ENCODE measurements at places on chromosomes 7 and 10.

DNA sequence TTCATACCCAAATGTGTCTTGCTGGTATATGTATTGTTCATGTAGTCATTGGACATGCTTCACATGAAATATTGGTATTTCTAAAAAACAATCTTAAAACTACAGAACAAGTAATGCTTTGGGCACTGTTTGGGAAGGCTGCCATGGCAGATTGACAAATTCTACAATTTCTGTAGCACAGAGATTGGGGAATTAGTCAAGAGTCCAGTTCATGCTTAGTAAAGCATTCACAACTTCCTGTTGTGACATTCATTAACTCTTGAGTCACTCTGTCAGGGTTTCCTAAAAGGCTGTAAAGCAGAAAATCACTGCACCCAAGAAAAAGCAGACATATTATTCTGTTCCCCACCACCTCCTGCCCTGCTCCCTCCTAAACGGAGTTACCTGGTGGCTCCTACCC lies 398.9 kb downstream of the PHTF2 start:
- no peak for DNase-seq

DNA sequence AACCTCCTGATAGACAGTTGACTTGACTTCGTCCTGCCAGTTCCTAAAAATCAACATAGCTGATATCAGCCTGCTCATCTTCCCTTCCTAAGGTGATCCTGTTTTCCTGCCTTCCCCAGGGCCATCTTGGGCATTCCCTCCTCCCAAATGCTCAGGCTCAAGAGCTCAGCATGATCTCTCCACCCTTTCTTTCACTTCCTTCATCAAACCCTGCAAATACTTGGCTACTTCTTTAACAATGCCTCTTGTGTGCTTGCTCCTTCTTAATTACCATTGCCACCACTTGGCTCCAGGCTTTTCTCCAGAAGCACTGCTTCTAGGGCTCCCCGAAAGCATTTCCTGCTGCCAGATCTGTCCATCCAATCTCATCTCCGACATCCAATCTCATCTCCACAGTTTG lies 7.3 kb downstream of the FSCN3 start:
- no peak for DNase-seq

GRCh38 chr7:54802841-54803240 lies 43.8 kb upstream of the SEC61G start:
- no peak for DNase-seq

GRCh38 chr10:43399320-43400310 lies 9.4 kb downstream of the HNRNPF start:
- no peak for DNase-seq

GRCh38 chr10:34037499-34037898 lies 703.0 kb upstream of the NRP1 start:
- no peak for DNase-seq

DNA sequence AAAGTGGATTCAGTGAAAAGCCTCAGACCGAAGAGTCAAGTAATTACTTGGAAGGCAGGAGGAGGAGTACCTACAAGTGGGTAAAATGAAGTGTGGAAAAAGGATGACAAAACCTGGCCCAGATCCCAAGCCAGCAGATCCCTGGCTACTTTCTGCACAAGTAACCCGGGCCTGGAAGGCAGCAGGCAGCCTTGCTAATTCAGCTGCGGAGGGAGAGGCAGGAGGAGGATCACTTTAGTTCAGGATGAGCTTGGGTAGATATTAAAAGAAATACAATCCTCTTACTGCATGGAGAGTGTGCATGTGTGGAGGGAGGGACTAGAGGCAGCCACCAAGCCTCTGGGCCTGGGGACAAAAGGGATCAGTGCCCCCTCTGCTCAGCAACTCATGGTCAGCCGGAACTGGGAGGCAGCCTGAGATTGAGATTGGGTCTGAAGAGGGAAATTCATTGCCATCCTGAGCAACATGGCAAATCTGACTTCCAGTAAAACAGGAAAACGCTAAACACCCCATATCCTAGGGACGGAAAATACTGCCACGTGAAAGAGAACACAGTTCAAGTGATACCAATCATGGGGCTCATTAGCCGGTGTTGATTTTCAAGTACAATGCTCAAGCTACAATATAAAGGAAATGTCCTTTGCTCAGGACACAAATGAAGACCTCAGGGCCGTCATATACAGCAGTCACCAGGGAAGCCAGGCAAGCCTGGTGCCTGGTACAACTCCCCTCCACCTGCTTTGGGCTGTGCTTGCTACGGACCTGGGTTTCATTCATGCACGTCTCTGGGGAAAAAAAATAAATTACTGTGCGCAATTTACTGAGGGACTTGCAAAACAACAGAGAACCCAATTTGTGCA lies 1.3 kb downstream of the AMPH start:
- DNase-seq, result no peak

DNA sequence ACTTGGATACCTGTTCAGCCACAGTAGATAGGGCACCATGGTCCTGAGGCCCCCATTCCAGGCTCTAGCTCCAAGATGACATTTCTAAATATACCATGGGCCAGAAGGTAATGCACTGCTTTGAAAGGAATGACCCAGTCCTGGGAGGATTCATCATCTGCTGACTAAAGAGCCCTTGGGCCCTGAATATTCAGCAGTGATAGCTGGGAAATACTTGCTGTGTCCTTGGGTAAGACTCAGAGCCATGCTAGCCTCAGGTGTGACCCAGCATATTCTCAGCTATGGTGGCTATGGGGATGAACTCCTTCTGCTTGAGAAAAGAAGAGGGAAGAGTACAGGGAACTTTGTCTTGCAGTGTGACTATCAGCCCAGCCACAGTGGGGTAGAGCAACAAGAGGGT lies 21.3 kb upstream of the AGR2 start:
- DNase-seq, result no peak

DNA sequence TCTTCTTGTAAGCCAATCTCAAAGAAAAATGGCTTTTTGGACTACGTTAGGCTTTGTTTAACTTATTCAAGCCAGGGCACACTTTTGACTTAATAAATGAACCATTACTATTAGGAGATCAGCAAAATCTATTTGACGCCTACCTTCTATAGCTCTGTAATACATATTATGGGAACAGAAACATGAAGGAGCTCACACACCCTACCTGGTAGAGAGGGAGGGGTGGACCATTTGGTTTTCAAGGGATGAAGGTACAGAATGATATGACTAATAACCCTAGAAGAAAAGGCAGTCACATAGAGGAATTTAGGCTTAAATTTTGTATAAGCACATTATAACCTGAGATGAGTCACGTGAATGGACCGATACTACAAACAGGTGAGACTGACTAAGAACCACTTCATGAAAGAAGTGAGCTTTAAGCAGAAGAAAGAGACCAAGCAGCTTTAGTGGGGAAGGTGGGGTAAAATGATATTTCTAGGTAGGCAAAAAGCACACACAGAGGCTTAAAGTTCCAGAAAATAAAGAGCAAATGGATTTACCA lies 106.8 kb upstream of the CTTNBP2 start:
- DNase-seq, result no peak

- no peak for DNase-seq
Measured at GRCh38 chr7:39091145-39091544, 113.4 kb downstream of the POU6F2 start.

- no peak for DNase-seq
Measured at GRCh38 chr10:6146013-6146785, 56.5 kb upstream of the PFKFB3 start.

DNA sequence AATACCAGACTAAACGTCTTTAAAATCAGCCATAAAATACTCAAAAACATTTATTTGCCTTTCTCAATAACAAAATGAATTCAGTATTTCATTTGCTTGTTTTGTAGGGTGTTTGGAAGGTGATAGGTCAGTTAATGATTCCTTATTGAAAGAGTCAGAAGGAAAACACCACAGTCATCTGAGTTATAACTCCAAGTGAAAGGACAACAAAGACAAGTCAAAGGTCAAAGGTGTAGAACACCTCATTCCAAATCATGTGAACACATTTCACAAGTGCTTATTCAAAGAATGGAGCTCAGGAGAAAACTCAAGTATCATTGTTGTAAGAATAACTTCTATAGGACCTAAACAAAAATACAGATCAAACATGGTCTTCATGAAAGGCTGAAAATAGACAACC lies 318.6 kb upstream of the PHF14 start:
- no peak for DNase-seq
